ENCODE measurements at places on chromosomes 4 and X. TPM values are rescaled to one million over a fixed set of nuclear protein-coding genes. Genes with fewer than 3 reads are reported as not detected.

Gene SOWAHB
- not detected for total RNA-seq

Gene CFAP99
- total RNA-seq = 0.12 TPM

Gene GYG2
- total RNA-seq = not detected

Gene RAB40A
- total RNA-seq = not detected

Gene CDX4
- total RNA-seq = not detected

Gene PCSK1N
- total RNA-seq = 8.5 TPM

Gene ACE2
- total RNA-seq = not detected

Gene STBD1
- total RNA-seq = 3.8 TPM

Gene SMIM31
- total RNA-seq = not detected

Gene TIGD2
- total RNA-seq = 7.1 TPM

Gene CSN2
- not detected for total RNA-seq

Gene COL4A5
- total RNA-seq = not detected

Gene TTC29
- total RNA-seq = not detected

Gene PAGE4
- total RNA-seq = not detected

Gene FAM156A
- 16.6 TPM for total RNA-seq

Gene TBC1D8B
- total RNA-seq = 2.9 TPM

Gene TRPC3
- total RNA-seq = not detected

Gene SERTM2
- not detected for total RNA-seq

Gene DUSP9
- not detected for total RNA-seq

Gene MED12
- total RNA-seq = 89.9 TPM

Gene RRH
- total RNA-seq = 0.30 TPM

Gene PDZD11
- 12.7 TPM for total RNA-seq

Gene FGG
- total RNA-seq = not detected

Gene SYN1
- total RNA-seq = 0.90 TPM

Gene SPATA4
- total RNA-seq = not detected

Gene FABP2
- total RNA-seq = not detected

Gene NPY5R
- not detected for total RNA-seq

Gene STPG2
- total RNA-seq = 0.84 TPM

Gene RENBP
- total RNA-seq = 17.2 TPM

Gene MAGIX
- total RNA-seq = 1.6 TPM

Gene COX7B2
- total RNA-seq = not detected

Data from CD4-positive, alpha-beta memory T cell (primary cell).